ENCODE measurements at places on chromosomes 16 and 17.

GRCh38 chr16:72203401-72203800, 31.4 kb upstream of the PMFBP1 start:
- DNase-seq: no peak

DNA sequence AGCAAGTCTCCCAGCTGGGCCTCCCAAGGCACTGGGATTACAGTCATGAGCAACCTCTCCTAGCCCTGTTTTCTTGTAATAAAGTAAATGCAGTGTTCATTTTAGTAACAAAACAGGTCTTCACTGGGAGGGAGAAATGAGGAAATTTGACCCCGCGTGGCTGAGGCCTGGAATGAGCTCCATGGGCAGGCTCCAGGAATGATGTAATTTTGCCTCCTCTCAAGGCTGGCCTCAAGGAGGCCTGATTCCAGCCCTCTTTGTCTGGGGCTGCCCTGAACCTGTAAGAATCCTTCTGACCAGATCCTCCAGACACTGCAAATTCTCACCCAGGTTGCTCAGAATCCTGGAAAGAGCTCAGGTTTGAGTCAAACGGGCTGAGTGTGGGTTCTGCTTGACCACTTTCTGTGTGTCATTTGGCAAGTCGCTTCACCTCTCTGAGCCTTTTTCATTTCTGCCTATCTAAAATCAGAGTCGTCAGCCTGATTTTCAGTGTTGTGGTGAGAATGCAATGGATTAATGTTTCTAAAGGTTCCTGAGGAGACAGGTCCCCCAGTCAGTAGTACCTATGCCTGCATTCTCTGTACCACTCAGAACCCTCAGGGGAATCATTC, 57.1 kb downstream of the RAB11FIP4 start:
- DNase-seq: no peak

- no peak for DNase-seq
Observed at GRCh38 chr17:41785859-41786226, 668 bp downstream of the JUP start.

GRCh38 chr17:75396025-75396424, 9.5 kb downstream of the GRB2 start:
- DNase-seq: no peak

GRCh38 chr17:38341035-38341721, 2.6 kb downstream of the GPR179 start:
- no peak for DNase-seq

All from cortex of kidney (tissue), 1 donor.